ENCODE measurements at places on chromosomes 3 and 15. TPM values are rescaled to one million over a fixed set of nuclear protein-coding genes. Genes with fewer than 3 reads are reported as not detected.

The RYR3 gene
- total RNA-seq: 4.4 TPM

The RBPMS2 gene
- total RNA-seq: 0.15 TPM

The PIGZ gene
- total RNA-seq: not detected

The MAP2K1 gene
- 55.2 TPM for total RNA-seq

The DUT gene
- total RNA-seq: 55.4 TPM

The MAP1A gene
- total RNA-seq: 4.0 TPM

The DNAJB8 gene
- total RNA-seq: not detected

The MUSTN1 gene
- 2.0 TPM for total RNA-seq
